Fibroblast of lung (primary cell): ENCODE measurements at places on chromosomes 12 and 14.

DNA sequence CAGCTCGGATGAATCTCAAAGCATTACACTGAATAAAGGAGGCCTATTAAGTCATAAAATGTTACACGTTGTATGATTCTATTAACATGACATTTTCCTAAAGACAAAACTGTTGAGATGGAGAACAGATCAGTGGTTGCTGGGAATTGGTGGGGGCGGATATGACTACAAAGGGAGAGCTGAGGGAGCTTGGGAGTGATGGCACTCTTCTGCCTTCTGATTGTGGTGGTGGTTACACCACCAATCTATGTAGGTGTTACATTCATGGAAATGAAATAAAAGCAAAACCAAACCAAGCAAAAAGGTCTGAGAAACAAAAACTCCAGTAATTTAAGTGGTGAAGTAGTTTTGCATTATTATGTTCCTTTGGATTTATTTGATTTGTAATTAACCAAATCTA lies 16.4 kb upstream of the EVL start:
- DNase-seq = no peak

DNA sequence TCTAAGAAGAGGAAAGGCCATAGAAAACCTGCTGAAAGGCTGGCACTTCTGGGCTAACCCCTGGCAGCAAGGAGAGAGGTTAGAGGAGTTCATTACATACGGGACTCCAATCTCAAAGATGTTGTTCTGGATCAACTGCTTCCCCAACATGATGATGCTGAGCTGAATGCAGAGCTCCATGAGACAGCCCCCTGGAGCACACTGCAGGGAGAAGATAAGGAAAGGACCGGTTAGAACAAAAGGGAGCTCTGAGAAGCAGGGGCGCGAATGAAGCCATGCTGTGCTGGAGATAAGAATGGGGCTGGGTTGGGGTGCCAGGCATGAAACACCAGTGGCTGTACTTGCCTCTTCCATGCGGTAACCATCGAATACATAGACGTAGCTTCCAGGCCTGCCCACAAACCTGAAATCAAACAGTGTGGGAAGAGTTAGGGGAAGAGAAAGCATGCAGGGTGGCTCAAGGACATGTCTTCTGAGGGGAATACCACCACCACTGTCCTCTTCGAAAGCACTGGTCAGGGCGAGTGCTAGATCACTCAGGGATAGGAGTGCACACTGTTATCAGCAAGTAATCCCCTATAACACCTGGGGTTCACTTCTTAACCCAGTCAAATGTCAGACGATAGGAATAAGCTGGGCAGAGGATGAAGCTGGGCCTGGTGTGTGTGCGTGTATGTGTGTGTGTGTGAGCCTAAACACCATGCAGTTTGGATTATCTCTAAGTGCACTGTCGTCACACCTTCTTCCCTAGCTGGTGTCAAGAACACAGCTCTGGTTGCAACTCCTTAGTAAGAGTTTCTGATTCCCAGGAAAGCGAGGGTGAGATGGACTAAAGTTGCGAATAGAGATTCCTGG lies 180.9 kb downstream of the NTF3 start:
- DNase-seq = no peak

DNA sequence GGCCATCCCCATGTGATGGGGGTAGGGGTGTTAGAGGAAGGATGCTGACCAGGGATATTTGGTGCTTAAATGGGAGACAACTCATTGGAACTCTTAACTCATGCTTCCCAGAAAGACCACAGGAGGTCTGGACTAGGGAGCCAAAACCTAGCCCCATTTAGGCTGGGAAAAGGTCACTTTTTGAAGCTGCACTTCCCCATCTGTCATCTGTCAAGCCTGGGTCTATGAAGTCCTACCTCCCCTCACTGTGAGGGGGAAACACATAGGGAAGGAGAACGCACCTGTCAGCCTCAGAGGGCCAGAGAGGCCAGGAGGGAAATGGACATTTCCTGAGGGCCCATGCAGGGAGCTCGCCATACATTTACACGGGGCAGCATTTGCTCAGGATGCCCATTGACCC lies 321.0 kb downstream of the BCL11B start:
- DNase-seq = no peak

- no peak for DNase-seq
Measured at GRCh38 chr12:54616933-54617680, 17.6 kb downstream of the LACRT start.

- DNase-seq = no peak
Measured at GRCh38 chr14:106268013-106268727, 741.8 kb downstream of the TMEM121 start.

DNA sequence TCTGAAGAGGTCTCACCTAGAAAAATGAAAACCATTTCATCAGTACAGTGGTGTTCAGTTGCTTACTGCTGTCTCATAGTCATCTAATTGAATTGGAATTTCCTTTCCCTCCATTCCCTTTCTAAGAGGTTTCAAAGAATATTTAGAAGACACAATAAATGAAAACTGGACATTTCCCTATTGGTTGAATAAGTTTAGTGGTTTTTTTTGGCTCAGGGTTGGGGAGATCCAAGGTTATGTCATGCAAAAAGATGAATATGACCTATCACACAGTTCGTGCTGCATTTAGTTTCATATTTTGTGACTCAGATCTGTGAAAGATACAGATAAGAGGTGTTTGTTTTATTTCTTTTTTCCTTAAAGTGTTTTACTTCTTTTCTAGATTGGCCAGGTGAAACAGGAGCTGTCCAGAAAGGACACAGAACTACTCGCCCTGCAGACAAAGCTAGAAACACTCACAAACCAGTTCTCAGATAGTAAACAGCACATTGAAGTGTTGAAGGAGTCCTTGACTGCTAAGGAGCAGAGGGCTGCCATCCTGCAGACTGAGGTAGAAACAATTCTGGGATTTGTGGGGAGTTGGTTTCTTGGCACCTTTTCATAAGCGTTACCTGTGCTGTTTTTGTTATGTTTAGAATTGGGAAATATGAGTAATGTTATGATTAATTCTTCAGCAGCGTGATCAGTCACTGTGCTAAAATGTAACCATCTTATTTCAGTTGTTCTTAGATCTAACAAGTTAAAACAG lies 124.6 kb downstream of the ERC1 start:
- peak; percentile 49 for DNase-seq

GRCh38 chr12:107544937-107545336 lies 140.7 kb upstream of the PWP1 start:
- DNase-seq = peak; percentile 11

- DNase-seq = no peak
Measured at GRCh38 chr14:33866425-33867088, 84.3 kb downstream of the EGLN3 start.

DNA sequence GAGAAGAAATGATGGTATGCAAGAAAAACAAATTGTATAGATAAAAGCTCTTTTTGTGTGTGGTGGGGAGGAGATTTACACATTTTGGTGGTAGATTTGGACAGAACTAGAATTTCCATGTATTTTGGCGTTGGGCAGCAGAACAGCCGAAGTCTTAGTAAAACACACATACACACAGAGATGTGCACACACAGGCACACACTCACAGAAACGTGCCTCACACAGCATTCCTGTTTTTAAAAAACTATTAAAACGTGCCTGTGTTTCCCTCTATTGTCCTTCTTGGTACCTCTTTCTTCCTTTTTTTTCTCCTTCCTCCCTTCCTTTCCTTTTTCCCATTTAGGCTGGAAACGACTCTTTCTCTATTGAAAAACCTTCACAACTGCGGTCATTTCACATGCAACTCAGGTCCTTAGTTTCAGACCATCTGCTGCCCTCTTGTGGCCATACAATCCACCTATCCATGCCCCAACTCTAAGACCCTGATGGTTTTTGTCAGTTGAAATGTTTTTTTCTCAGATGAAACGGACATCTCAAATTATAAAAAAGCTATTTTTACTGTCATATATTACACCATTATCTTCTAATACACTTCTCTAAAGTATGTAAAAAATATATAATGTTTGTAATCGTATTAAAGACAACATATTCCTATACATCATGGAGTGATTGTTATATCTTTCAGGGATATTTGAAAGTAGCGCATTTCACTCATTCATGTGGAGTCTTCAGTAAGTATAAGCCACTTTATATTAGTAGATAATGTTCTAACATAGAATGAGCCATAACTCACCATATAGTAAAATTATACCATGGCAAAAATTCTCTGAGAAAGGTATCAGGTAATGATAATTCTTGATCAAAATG lies 386.7 kb upstream of the NOVA1 start:
- peak; percentile 76 for DNase-seq

DNA sequence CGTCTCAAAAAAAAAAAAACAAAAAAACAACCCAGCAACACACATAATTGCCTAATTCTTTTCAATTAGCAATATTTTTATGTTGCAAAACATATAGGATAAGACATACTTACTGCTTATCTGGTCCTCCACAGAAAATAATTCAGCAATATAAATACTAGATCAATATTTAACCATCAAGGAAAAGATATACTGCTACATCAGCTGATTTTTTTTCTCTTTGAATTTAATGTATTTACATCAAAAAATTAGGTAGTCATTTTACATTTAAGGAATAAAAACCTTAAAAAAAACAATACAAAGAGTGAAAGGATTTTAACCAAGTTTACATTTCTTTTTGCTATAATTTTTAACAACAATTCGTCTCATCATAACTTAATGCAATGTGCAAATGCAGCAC lies 28.1 kb downstream of the SPTSSA start:
- DNase-seq = no peak

DNA sequence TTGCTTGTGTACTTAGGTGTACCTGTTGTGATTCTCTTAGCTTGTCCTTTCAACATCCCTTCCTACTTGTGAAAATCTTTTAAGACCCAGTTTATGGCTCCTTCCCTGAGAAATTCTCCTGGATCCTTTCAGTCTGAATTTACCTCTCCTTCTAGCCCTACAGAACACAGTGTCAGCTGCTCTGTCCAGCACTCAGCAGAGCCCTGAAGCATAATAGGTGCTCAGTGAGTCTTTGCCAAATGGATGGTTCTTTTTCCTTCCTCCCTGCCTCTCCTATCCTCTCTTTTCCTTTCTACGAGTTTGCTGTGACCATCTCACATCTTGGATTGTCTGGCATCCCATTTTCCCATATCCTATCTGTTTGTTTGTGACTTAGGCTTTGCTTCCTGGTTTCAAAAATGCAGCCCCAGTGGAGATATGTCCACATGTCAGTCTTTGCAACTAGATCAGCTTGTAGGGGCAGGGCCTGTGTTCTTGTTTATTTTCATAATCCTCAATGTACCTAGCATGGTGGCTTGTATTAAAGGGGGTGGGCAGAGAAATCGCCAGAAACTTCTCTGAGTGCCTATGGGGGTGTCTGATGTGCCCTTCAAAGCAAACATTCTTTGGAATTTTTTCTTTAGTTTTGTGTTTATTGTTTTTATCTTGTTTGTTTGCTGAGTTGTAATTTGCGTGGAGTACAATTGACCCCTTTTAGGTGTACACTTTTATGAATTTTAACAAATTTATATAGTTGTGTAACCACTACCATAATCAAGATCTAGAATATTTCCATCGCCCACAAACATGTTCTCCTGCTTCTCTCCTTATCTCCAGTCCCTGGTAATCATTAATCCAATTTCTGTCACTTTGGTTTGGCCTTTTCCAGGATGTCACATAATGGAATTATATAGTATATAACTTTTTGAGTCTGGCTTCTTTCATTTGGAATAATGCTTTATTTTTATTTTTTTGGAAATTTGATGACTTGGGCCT lies 62.8 kb downstream of the SMOC1 start:
- DNase-seq = no peak

DNA sequence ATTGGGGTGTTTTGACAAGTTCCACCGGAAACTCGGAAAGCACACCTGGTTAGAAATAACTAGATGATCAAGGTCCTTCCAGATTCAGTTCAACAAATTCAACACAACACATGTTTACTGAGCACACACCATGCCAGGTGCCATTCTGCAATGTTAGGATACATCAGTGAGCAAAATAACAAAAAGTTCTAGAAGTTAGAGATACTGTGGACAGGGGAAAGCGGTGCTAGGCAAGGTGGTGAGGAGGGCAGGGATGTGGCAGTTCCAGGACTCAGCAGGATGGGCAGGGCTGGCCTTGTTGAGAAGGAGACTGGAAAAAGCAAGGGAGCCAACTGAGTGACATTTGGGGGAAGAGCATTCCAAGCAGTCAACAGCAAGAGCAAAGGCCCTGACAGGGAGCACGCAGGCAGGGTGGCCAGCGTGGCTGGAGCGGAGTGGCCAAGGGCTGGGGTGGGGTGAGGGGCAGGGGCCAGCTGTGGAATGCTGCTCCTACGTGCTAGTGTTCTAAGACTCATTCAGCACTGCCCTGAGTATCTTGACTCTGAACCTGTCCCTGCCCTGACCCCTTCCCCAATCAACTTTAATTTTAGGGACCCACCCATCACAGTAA lies 19.4 kb upstream of the FAIM2 start:
- no peak for DNase-seq

- no peak for DNase-seq
Measured at GRCh38 chr14:38442208-38442607, 186.3 kb upstream of the CLEC14A start.

DNA sequence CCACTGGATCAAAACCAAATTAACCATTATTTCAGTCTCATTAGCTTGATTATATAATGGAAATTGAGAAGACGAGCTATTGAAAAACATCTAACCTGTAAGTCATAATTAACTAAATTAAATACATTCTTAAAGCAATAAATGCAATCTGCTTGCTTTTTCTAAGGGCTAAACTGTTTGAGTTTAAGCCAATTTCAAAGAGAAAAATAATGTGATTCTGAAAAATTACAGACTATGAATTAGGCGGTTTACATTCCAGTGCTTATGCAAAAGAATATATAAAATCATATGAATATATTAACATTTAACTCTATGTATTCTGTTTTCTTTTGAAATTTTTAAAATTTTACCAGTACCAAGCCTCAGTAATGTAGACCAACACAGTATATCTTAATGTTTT lies 1349.4 kb downstream of the FSCB start:
- DNase-seq = no peak

- DNase-seq = no peak
Measured at GRCh38 chr12:70646850-70647249, 9.6 kb upstream of the PTPRB start.

DNA sequence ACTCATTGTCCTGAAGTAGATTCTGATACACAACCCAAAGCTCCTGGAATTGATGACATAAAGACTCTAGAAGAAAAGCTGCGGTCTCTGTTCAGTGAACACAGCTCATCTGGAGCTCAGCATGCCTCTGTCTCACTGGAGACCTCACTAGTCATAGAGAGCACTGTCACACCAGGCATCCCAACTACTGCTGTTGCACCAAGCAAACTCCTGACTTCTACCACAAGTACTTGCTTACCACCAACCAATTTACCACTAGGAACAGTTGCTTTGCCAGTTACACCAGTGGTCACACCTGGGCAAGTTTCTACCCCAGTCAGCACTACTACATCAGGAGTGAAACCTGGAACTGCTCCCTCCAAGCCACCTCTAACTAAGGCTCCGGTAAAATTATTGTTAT lies 63.8 kb downstream of the RAD52 start:
- no peak for DNase-seq

- peak; percentile 8 for DNase-seq
Measured at GRCh38 chr12:28709986-28710685, 438.9 kb upstream of the FAR2 start.

GRCh38 chr14:55073856-55074255 lies 22.4 kb downstream of the MAPK1IP1L start:
- peak; percentile 82 for DNase-seq
